ENCODE measurements at places on chromosomes 12 and 14.

DNA sequence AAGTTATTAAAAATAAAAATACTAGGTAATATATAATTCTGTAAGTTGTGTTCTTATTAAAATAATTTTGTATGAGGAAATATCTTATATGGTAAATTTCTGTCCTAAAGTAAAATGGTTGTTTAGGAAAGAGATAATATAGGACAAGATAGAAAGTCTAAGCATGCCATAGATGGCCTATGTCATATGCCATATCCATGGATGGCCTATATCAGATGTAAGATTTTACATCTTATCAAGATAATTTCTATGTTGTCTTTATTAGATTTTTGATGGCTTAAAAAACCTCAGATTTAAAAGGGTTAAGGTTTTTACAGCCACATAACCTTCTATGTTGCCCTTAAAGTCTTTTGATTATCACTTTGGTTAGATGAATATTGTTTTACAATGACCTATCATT is 52.6 kb downstream of the CATSPERB start:
- DNase-seq: no peak

GRCh38 chr12:30088259-30088995 is 304.7 kb upstream of the TMTC1 start:
- DNase-seq: no peak

GRCh38 chr14:104290058-104290667 is 151.8 kb downstream of the KIF26A start:
- no peak for DNase-seq

DNA sequence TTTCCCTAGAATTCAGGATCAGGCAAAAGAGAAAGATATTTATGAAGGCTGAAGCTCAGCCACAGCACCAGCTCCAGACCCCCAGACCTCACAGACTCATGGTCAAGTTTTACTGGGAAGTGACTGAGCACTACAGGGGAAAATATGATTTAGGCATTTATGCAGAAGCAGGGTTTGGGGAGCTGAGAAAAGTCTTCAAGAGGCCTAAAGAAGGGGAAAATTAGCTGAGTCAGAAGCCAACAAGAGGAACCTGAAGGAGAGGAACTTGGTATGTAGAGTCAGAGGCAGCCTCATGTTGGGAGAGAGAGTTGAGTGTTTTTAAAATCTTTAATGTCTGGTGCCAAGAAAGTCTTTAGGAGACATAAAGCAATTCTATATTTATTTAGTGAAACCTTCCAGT is 63.0 kb downstream of the FOS start:
- DNase-seq: peak; percentile 89

DNA sequence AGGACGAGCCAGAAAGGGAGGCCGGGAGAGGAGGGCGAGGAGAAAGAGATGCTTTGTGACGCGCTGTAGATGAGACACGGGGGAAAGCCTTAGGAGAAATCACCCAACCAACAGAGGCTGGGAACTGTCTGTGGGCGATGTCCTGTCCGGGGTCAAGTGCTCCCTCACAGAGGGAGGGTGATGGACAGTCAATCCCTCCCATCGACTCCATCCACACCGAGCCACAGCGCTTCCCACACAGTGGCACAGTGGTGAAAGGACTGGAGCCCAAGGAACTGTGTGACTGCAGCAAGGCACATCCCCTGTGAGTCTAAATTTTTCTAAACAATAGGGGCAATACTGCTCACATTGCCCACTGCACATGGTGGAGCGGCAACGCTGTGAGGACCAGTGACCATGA is 89.1 kb downstream of the TTC7B start:
- no peak for DNase-seq

- DNase-seq: peak; percentile 30
Observed at GRCh38 chr12:22656376-22656775, 31.4 kb downstream of the ETNK1 start.

GRCh38 chr14:101043891-101044290 is 140.4 kb upstream of the RTL1 start:
- DNase-seq: no peak

DNA sequence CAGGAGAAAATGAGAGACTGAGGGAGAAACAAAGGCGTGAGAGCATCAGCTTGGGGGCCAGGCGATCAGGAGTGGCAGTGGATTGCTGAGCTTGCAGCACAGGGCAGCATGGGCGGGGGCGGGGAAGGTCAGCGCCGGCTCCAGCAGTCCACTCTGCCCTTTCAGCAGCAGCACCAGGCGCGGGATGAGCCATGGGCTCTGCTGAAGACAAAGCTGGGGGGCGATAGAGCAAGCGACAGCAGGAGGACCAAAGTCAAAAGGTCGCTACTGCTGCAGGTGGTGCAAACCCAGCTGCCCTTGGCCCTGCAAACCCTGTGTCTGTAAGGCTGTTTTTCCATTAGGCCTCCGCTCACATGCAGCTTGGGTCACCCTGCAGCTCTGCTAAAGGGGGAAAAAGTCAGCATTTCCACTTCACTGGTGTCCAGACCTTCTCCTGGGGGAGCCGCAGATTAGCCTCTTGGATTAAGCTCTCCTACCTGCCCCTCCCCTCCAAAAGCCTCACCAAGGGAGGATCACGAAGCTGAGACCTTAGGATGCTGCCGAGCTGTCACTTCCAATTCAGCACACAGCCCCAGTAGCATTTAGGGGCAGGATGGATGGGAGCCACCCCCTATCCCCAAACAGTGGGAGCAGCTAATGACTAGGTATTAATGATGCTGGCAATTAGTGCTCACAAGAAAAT is 204.8 kb downstream of the DPF3 start:
- DNase-seq: no peak

- no peak for DNase-seq
Observed at GRCh38 chr12:16726879-16727278, 120.9 kb upstream of the LMO3 start.

- peak; percentile 24 for DNase-seq
Observed at GRCh38 chr12:32615441-32615840, 63.7 kb upstream of the DNM1L start.

DNA sequence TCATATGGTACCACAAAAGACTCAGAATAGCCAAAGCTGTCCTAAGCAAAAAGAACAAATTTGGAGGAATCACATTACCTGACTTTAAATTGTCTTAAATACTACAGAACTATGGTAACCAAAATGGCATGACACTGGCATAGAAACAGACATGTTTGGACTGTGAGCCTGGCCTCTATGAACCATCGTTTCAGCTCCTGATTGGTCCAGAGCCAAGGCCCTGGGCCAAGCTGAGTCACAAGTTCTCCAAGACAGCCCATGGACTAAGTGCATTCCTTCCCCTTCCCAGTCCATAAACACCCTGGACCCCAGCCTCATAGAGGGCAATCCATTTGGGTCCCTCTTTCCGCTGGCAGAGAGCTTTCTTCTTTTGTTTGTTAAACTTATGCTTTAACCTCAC is 12.1 kb upstream of the PRR4 start:
- no peak for DNase-seq

DNA sequence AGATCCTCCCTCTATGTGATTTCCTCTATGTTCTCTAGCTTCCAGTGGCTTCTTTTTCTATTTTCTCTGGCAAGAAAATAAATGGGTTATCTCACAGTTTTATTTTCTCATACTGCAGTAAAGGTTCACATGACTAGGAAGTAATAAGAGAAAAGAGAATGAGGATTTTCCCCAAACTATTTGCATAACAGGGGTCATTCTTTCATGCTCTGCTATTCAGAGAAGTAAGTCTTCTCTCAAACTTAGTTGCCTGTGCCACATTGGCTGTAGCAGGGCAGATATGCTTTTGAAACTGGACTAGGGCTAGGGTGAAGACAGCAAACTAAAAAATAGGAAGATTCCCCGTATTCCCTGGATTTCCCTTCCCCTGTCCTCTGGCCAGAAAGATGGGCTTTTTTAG is 57.4 kb downstream of the ACSM4 start:
- peak; percentile 55 for DNase-seq

GRCh38 chr12:9864913-9865675 is 4.1 kb downstream of the CLEC2B start:
- DNase-seq: peak; percentile 55

- peak; percentile 59 for DNase-seq
Observed at GRCh38 chr12:75641031-75641780, 129.8 kb upstream of the KRR1 start.

DNA sequence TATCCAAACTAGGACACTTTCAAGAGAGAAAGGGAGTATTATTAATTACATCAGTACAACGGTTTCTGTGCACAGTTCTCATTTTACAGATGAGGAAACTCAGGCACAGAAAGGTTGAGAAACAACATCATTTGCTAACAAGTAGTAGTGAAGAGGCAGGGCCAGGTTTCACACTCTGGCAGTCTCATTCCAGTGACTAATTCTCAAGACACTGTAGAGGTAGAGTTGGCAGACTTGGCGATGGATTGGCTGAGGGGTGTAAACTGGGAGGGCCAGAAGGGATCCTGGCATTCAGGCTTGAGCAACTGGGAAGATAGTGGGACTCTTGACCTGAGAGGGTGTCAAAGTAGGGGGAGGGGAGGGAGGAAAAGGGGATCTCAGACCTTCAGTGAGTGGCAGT is 73.8 kb upstream of the BDKRB2 start:
- no peak for DNase-seq

DNA sequence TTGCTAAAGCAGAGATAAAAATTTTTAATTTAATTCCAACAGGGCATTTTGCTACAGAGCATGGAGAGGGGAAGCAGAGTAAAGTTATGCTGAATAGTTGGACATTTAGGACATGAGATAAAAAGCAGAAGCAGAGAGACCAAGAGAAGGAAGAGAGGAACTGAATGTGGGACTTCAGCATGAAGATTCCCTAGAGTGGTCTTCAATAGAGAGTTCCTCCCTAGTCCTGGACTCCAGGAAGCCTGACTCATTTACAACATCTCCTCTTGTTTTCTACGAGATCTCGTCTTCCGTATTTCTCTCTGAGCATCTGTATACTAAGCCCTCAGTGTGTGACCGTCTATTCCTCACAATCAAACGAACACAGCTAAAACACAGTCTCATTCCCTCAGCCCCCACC is 35.2 kb upstream of the IFT81 start:
- peak; percentile 84 for DNase-seq

Data from inflammatory macrophage treated with lipopolysaccharide for 4 hours (primary cell).